ENCODE measurements at places on chromosomes 5 and 9.

- DNase-seq, result no peak
These were observed 94.6 kb downstream of the ADAMTS2 start for GRCh38 chr5:179250561-179251225.

- no peak for DNase-seq
These were observed 629.5 kb downstream of the KCTD16 start for GRCh38 chr5:144800169-144800568.

- no peak for DNase-seq
These were observed 266.6 kb upstream of the GAS1 start for GRCh38 chr9:87213948-87214347.

DNA sequence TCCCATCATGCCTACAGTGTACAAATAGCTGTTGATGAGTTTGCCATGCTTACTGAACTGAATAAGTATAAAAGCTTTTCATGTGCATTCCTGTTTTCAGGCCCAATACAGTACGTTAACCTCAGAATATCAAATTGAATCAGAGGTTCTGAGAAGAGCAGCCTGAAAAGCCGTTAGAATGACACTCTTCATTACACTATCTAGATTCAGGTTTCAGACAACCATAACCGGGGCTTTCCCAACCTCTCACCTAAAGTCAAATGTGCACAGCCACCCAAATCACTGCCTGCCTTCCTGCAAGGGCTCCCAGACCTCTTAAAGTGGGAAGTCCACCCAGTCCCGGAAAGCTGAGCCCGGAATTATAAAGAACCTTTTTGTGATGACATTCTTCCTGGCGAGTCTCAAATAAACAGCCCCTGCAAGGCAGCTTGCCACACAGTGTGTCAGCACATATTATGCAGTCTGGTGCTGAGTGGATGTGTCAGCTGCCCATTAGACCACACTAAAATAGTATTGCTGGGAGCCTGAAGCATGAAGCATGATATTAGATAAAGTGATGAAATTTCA lies 245.8 kb downstream of the TLE4 start:
- no peak for DNase-seq

DNA sequence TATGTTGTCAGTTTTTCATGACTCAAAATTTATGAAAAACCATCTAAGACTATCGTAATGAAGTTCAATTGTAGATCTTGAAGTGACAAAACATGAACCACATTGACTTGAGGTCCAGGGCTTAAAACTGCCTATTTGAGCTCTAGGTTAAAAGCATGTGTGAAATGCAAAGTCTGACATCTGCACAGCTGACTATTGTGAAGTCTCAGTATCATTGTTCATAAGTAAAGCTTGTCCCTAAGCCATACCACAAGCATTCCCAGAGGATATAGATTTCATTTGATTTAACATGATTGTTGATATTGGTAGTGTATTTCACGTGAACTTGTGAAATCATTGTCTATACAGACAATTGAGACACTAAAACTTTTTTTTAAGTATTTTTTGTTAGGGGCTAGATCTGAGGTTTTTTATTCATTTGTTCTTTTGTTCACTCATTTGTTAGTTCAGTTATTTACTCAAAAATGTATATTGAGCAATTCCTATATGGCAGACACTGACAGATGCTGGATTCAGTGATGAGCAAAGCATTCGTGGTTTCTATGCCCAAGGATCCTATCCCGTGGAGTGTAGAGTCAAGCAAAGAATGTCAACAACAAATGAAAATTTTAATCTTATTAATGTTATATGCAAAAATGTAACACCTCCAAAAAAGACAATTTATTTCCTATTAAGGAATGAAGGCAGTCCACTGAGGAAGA lies 485.2 kb downstream of the RAB3C start:
- DNase-seq, result no peak

GRCh38 chr5:60677850-60678664 lies 21.9 kb downstream of the DEPDC1B start:
- no peak for DNase-seq

GRCh38 chr9:132026932-132027585 lies 52.6 kb downstream of the MED27 start:
- DNase-seq, result no peak

GRCh38 chr5:141769671-141770070 lies 87.6 kb upstream of the ARAP3 start:
- DNase-seq, result no peak

All from T-cell (primary cell).